RWPE2 (cell line): ENCODE measurements at places on chromosomes 7 and 10.

DNA sequence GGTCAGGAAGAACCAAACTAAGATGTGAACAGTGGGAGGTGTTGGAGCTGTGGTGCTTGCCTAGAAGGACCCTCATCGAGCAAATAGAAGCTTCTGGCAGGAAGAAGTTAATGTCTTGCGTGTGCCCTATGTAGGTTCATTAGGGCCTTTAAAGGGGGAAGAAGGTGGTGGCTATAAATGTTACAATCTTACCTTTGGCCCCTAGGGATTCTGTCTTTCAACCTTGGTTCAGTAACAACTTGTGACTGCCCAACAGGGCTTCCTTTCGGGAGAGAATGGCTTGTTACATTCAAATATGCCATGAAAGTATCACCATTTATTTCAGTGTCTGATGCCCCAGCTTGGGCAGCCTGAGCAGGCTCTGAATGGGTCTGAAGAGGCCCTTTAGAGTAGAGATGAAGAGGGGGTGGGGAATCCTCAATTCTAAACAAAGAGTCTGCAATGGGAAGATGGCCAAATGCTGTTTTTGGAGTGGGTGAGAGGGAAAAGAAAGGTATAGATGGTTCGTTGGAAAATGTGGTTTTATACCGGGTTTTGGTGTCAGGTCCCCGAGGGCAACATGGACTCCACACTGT is 108.0 kb downstream of the TCF7L2 start:
- no peak for DNase-seq

DNA sequence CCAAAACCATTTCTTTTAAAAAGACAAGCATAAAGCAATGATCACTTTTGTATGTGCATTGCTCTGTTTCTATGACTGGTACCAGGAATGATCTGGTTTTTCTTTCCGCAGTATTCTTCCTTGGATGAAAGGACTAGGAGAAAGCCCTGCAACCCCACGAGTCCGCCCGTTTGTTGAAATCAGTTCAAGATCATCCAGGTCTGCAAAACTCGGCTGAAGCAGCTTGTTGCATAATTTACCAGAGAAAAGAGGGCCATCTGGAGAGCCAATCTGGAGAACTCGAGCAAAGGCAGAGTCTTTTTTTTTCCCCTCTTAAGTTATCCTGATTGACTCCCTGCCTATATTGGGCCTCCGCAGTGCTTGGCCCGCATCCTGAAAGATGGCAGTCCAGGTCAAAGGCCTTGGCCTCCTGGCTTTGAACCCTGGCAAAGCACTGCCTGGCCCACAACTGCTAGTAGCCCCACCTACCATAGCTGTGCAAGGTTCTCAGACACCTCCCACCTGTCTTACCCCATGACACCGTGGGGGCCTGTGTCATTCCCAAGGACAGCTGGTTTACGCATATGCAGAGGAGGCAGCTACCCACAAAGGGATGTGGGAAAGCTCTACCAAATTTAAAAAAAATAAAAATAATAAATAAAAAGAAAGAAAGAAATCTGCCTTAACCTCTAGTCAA is 572.2 kb downstream of the INHBA start:
- DNase-seq: no peak

GRCh38 chr10:72472306-72472705 is 117.6 kb upstream of the DNAJB12 start:
- no peak for DNase-seq

DNA sequence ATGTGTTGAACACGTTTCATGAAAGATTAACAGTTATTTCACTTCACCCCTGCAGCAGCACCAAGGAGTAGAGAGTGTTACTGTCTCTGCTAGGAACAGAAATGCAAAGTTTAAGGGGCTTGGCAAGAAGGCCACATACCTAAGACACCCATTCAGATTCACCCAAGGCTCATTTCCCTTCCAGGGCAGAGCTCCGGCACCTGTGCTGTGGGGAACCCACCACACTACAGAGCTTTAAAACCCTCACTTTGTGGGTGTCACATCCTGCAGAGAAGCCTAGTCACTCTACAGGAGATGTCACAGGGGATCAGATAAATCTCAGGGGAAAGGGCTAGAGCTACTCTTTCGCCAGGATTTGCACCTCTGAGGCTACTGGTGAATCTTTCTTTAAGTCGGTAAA is 176.1 kb upstream of the KLF6 start:
- DNase-seq: no peak

DNA sequence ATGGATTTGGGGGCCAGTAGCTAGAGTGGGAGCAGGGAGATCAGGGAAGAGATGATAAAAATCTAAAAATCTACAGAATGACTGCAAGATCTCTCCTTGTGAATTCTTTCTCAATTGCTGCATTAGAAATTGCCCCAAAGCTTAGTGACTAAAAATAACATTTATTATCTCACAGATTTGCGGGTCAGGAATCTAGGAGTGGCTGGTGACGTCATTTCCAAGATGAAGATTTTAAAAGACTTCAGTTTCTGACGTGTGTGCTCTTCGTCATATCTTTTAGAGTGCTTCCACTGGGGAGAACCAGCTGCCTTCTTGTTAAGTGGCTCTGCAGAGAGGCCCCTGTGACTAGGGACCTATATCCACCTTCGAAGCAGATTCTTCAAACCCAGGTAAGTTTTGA is 112.6 kb downstream of the DGKI start:
- no peak for DNase-seq
